Activated T-cell treated with anti-CD3 and anti-CD28 coated beads for 48 hours (primary cell): ENCODE measurements at places on chromosomes 2 and 18.

DNA sequence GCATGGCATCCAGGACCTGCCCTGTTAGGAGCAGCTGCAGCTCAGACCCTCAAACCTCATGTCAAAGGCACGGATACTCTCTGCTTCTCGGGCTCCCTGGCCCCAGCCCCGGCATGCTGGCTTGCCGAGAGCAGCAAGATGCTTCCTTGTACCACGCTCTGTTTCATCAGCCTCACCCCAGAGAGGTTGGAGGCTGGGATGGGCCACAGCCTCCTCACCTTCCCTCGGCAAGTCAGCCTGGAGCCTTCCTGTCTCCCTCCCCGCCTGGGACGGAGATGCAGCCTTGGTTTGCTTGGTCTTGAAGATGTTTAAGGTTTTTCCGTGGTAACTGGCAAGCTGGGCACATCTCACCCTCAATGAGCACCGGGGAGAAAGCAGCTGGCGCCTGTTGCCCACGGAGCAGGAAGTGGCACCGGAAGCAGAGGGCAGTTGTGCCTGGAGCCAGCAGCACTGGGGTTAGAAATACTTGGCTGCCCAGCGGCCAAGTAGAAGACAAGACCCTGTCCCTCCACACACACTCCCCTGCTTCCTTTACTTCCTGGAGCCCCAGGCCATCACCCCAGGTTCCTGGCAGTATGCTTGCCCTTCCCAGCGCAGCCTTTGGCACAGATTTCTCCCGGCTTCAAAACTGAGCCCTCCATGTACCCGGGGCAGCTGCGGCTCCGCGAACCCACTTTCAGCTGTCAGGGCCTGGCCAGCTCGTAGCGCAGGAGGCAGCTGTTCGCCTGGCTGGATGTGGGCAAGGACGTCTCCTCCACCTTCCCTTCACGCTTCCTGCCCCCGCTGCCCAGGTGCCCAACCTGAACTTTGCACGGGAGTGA, 17.4 kb downstream of the FBLN7 start:
- DNase-seq: no peak

- no peak for DNase-seq
These were observed 107.4 kb downstream of the TMEM200C start for GRCh38 chr18:5787936-5788335.

DNA sequence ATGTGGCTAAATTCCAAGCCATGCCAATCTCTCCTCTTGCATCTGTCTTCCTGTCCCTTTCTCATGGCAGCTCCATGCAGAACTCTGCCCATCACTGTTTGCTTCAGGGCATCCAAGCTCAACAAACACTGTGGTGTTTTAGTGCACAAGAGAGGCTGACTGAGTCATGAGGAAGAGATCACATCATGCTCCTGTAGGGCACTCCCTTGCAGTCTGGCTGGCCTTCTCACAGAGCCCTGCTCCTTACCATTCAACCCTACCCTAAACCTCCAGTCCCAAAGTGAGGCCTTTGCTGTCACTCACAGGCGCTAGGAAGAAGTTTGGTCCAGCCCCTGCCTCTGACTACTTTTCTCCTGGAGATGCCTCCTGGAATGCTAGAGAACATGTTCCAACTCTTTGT, 194.0 kb downstream of the LRATD1 start:
- no peak for DNase-seq

GRCh38 chr2:212908031-212908430, 243.4 kb downstream of the IKZF2 start:
- DNase-seq: no peak

- DNase-seq: no peak
These were observed 154.1 kb downstream of the SMAD7 start for GRCh38 chr18:48796491-48797205.

DNA sequence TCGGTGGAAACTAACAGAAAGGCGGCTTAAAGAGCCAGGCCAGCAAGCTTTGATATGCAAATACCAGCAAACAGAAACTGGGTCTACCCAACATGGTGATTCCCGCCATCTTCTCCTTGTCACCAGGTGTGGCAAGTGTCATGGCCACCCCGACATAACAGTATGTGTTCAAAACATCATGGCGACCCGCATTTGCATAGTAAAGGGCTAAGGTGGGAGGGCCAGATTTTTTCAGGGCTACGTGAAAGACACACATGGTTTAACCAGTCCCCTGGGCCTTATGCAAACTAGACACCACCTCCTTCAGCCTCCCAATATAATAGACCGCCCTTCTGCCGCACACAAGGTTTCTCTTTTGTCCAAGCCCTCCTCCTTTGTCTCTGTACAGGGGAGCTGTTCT, 260.4 kb downstream of the METTL4 start:
- DNase-seq: no peak

- DNase-seq: no peak
These were observed 152.5 kb upstream of the RASGRP3 start for GRCh38 chr2:33323957-33324356.

DNA sequence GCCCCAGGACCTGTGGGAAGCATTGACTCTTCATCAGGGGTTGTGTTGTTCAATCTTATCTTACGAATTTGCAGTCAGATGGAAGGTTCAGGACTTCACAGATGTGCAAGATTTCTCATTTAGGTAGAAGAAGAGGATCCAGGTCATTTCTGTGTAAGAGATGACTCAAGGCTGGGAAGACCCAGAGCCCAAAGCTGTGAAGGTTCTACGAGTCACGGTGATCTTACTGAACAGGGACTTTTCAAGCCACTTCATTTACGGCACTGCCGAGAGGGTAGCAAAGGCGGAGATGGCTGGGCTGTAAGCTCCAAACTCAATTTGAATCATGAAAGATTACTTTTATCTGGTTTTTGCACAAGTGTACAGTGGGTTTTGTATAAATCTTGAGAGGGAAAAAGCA, 228.0 kb upstream of the MEX3C start:
- no peak for DNase-seq

- no peak for DNase-seq
These were observed 363.8 kb downstream of the LRP1B start for GRCh38 chr2:141767051-141767450.
